ENCODE measurements at places on chromosomes 7 and 10.

- no peak for DNase-seq
These were observed 94.5 kb downstream of the COL26A1 start for GRCh38 chr7:101457001-101457750.

- DNase-seq, result no peak
These were observed 238.5 kb upstream of the PITRM1 start for GRCh38 chr10:3411044-3411443.

DNA sequence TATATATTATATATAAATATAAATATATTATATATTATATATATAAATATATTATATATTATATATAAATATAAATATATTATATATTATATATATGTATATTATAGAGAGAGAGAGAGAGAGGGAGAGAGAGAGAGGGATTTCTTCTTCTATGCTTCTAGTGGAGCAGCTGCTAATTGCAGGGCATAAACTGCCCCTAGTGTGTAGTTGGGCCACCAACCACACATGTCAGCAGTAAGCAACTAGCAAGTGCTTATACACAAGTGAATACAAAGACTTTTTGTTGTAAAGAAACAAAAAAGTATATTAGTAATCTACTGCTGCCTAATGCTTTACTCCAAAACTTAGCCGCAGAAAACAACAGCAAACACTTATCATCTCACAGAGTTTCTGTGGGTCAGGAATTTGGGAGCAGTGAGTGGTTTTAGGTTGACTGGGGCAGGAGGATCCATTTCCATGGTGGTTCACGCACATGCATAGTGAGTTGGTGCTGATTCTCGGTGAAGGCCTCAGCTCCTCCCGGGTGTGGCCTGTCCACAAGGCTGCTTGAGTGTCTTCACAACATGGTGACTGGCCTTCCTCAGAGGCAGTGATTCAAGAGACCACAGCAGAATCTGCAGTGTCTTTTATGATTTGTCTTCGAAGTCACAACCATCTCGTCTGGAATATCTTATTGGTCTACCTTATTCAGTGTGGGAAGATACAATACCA is 25.5 kb upstream of the BAG3 start:
- DNase-seq, result no peak

DNA sequence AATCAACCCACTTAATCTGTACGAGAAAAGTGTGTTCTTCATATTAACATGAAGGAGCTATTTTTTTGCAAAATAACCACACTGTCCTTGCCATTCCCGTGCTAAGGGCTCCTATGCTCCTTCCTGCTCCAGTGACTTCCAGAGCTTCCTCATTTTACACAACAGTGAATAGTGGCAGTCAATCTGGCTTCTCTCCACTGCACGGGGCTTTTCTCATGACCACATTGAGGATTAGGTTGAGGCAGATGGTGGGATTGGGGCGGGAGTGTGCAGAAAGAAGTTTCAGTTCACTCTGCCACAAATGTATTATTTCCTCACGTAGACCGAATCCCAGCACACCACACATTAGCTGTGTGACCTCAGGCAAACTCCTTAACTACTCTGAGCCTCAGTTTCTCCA is 235.1 kb downstream of the ARHGAP12 start:
- DNase-seq, result no peak

DNA sequence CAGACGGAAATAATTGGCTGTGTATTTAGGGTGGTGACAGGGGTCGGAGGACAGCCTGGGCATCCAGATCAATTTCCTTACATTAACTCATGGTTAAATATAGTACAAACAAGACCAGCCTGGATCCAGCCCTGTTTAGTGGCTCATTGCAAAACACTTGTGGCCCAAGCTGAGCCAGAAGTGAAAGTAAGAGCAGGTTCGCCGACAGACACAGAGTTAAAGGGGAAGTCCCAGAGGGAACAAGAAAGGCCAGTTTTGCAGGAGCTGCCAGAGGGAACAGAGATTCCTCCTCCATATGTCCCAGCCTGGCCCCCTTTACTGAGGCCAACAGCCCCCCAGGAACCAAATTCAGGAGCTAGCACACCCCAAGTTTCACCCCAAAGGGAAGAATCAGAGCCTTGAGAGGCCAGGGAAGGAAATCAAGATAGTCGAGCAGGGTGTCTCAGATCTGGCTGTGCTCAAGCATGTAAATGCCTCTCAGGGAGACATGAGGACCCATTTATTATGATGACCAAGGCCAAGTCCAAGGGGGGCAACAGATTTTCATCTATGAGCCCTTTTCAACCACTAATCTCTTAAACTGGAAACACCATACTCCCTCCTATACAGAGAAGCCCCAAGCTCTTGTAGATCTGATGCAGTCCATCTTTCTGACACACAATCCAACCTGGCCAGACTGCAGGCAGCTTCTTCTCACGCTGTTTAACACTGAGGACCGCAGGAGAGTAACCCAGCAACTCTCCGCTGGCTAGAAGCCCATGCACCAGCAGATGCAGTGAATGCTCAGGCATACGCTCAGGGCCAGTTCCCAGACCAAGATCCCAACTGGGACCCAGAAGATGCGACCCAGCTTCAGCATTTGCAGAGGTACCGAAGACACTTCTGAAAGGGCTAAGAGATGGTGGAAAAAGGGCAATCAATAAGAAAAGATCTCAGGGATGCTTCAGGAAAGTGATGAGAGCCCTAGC is 15.9 kb upstream of the ADCK2 start:
- DNase-seq, result no peak

DNA sequence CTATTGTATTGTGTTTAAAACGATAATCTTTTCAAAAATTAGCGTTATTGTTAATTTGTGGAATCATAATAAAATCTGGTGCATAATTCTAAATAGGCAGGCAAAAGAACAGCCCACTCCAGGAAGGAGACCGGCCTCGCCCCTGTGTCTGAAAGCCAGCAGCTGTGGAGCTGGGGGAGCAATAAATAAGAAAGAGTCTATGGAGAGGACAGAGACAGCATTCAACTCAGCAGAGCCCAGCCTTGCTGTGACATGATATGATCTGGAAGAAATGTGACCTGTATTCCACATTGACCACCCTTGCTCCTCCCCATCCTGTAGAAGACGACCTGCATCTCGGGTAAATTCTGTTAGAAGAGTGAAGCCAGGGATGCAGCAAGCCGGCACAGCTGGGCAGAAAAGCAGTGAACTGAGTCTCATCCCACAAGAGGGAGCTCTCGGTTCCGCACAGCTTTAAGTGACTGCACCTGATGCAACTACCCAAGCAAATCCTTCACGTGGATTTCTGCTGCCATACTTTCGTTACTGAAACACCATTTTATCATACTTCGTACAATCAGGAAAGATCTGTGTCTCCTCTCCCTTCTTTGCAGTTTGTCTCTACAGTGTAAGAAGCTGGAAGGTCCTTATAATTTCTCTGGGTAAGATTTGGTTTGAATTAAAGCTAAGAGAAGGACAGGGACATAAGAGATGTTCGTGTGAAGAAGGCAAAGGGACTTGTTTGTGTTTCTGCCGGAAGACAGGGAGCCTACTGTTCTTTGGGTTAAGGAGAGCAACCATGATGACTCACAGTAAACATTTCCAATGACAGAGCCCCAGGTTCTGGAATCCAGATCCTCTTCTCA is 427.1 kb downstream of the GPAM start:
- peak; percentile 3 for DNase-seq

- no peak for DNase-seq
These were observed 40.7 kb upstream of the GJD4 start for GRCh38 chr10:35564341-35564968.

GRCh38 chr7:89017695-89018094 is 222.2 kb upstream of the TEX47 start:
- no peak for DNase-seq

DNA sequence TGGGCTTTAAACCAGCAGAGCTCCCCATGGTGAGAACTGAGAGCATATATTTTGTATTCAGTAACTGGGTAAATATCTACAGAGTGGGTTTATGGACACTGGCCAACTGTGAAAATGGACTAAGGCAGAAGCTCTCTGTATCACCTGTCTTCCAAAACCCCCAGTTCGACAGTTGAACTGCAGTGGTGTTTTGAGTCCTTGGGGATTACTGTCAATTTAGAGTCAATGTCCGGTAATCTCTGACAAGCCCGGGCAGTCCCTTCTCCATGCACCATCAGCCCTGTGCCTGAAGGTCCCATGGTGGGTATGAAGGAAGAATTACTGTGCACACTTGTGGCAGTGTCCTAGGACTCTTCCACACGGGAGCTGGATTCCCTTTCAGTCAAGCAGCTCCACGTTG is 235.0 kb downstream of the CCSER2 start:
- DNase-seq, result no peak

DNA sequence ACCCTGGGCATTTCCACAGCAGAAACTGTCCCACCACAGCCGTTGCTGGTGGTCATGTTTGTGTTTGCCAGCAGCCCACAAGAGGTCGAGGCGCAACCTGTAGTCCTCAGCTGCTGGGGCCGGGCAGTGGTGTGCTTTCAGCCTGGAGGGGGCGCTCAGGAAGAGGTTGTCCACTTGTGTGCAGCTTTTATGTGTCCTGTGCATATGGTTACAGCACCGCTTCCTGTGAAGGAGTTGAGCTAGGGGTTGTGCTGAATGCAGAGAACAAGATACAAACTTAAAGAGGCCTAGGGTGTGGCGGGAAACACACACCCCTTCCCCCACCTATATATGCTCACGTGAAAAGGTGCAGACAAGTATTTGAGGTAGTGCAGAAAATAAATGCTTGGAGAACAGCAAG is 29.5 kb upstream of the PFKFB3 start:
- DNase-seq, result no peak

GRCh38 chr7:1323178-1324027 is 90.7 kb downstream of the UNCX start:
- DNase-seq, result no peak

Data from amygdala (tissue), 56 donors.